AML-193 (cell line): ENCODE measurements at places on chromosomes 3 and 15.

- DNase-seq: no peak
Observed at GRCh38 chr15:81962482-81962881, 83.3 kb downstream of the MEX3B start.

- no peak for DNase-seq
Observed at GRCh38 chr15:39130556-39131379, 450.1 kb upstream of the THBS1 start.

DNA sequence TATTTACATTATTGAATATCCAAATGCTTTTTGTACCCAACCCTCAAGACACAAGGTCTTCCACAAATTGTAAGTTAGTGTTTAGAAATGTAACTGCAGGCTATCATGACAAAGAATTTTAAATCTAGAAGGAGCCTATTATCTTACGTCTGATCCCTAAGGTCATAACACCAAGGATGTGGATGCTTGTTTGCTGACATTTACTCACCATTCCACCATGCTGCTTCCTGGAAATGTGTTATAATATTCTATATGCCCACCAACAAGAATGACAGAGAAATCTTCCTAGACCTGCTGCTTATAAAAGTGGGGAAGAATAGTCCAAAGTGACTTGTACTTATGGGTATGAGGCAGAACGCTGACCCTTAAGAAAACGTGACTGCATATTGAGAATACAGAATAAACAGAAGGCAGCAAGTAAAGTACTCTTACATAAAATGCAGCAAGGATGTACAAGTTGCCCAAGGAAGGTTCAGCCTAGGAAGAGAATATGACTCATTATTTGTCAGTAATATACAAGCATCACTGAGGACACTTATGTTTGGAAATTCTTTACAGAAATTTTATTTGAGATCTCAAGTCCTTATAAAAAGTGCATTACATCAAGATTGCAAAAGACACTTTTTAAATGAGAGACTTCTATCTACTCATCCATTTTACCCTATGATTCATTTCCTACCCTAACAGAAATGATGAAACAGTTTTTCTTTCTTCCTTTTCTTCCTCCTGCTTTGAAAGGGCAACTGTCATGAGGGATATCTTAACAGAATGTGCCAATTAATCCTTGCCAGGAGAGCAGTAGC is 59.6 kb downstream of the ESYT3 start:
- peak; percentile 93 for DNase-seq

DNA sequence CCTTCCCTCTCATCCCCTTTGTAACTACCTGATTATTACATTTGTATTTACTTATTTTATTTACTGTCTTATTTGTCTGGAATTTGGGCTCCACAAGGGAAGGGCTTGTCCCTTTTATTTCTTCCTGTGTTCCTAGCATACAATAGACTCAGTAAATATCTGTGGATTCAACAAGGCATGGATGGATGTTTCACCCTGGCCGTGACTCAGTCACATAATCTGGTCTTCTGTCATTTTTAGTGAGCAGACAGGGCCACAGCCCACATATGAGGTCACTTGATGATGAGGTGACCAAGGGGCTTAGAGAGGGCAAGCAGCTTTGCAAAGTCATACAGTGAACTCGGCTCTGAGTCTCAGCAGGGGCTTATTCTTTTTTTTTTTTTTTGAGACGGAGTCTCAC is 7.8 kb upstream of the DAG1 start:
- DNase-seq: no peak

DNA sequence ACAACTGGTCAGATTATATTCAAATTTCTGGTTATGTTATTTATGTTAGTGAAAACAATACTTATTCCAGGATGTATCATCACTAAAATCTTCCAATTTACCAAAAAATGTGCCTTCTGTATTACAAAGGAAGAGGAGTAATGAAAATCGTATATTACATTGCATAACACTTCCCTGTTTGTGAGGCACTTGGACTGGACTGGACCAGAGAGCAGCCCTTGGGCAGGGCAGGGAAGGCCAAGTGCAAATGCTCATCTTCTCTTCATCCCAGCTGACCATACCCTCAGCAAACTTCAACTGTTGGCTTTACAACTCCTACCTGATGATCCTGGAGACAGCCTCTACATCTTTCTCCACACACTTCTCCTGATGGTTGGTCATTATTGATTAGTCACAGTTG is 285.7 kb upstream of the MME start:
- no peak for DNase-seq

DNA sequence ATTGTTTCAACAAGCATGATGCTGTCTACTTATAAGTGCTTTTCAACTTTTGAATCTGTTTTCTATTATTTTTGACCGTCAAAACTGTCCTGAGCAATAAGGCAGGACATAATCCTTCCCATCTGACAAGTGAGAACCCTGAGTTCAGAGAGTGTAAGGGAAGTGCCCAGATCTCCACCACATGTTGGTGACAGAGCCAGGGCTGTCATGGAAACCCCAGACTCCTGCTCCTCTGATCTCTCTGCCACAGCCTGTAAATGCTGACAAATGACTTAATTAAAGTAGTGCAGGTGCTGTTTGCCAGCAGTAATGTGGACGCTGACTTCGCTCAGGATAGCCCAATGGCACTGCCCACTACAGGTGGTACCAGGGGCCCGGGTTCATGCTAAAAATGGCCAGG is 40.3 kb downstream of the SPSB4 start:
- DNase-seq: no peak

- no peak for DNase-seq
Observed at GRCh38 chr15:54638666-54639065, 558.1 kb downstream of the RSL24D1 start.

DNA sequence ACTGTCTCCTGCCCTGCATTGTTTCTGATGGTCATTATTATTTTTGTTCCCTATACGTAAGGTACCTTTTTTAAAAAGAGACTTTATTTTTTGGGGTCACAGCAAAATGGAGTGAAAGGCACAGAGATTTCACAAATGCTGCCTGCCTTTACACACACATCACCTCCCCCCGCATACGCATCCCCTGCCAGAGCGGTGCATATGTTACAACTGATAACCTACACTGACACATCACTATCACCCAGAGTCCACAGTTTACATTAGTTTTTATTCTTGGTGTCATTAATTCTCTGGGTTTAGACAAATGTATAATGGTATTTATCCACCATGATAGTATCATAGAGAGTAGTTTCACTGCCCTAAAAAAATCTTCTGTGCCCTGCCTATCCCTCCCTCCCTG is 43.6 kb upstream of the KLF13 start:
- DNase-seq: no peak

GRCh38 chr15:34791701-34792100 is 3.6 kb downstream of the ACTC1 start:
- no peak for DNase-seq

DNA sequence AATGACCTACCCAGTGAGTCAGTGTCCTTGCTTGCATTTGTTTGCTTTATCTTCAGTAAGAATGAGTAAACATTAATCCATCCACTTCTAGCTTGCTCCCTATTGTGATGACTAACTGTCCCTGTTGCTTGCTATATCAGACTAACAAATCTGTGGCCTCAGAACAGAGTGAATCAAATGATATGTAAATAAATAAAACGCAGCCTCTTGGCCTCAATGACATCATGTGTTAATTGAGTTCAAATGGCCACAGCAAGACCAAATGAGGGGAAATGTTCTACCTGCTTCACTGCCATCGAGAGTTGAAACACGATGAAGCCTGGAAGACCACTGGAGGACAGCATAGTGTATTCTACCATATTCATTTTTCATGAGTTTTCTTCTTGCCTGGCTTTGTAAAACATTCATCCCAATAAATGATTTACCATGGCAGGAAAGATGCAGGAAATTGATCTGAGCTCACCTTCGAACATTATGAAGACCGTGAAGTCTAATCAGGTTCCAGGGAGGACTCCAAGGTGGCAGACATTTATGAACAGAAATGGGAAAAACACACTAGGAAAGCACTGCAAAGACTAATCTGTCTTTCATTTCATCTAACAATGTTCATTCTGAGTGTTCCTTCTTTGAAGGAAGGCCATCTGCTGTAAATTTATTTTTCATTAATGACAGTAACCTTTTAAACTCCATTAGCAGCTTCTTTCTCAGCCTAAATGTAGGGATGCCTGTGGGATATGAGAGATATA is 1144.5 kb downstream of the TUSC7 start:
- DNase-seq: no peak

DNA sequence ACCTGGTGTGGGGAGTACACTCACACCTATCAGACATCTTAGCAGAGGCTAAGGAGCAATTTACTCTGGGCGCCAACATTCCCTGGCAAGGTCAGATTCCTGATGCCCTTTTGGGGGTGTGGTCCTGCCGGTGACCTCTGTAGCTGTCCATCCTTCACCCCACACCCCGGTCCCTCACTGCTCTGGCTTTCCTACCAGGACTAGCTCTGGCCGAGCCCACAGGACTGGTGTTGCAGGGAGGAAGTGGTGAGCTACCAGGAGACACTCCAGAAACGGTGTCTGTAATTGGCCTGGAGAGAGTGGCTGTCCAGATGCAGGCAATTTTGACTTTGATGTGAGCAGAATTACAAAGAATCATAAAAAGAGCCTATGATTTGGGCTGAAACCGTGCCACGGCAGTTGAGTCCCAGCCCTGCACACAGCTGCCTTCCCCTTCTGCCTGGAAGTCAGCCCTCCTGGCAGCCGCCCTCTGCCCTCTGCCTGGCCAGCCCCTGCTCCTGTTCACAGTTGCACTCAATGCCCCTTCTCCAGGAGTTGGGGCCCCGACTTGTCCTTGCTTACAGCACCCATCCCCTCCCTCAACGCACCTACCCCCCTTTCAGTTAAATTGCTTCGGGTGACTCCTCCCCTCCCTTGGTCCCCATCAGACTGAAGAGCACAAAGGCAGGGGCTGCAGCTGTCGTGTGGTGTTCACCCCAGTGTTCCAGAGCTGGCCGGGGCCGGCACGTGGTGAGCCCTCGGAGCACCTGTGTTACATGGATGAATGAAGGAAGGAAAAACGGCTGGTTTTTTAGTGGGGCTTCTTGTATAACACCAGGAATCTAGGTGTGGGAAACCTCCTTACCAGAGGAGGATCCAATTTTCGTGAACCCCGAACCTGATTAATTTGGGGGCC is 80.2 kb upstream of the TPM1 start:
- no peak for DNase-seq

- no peak for DNase-seq
Observed at GRCh38 chr3:127646501-127647046, 17.6 kb downstream of the PODXL2 start.

- no peak for DNase-seq
Observed at GRCh38 chr3:112115806-112116383, 17.2 kb downstream of the GCSAM start.

DNA sequence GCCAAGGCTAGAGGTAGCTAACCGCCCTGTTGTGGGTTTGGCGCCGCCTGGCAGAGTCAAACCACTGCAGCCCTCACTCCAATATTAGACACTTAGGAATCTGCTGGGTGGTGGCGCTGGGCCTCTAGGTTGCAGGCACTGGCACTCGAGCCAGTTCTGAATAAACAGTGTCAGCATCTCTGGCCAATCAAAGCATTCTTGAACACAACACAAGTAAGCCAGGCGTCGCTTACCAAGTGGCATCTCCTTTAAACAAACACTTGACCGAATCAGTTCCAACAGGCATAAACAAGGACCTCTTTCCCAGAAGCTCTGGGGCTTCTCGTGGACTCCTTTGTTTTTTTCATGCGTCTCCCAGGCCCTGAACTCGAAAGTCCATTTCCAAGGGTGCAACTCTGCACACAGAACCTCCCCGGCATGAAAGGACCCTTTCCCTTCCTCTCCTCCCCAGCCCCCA is 82.3 kb downstream of the LRIG1 start:
- DNase-seq: no peak

GRCh38 chr15:87047203-87047965 is 967.7 kb downstream of the AGBL1 start:
- no peak for DNase-seq

DNA sequence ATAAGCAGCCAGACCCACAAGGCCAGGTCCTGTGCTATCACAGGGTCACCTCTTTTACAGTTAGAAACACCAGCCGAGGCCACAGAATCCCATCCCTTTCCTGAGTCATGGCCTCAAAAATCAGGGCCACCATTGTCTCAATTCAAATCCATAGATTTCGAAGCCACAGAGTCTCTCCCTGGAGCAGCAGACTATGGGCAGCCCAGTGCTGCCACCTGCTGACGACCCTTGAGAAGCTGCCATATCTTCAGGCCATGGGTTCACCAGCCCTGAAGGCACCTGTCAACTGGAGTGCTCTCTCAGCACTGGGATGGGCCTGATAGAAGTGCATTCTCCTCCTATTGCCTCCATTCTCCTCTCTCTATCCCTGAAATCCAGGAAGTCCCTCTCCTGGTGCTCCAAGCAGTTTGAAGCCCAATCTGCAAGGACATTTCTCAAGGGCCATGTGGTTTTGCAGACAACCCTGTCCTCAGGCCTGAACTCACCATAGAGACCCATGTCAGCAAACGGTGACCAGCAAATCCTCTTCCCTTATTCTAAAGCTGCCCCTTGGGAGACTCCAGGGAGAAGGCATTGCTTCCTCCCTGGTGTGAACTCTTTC is 39.6 kb downstream of the TGM4 start:
- peak; percentile 73 for DNase-seq

GRCh38 chr3:155420406-155420805 is 126.9 kb upstream of the STRIT1 start:
- no peak for DNase-seq

DNA sequence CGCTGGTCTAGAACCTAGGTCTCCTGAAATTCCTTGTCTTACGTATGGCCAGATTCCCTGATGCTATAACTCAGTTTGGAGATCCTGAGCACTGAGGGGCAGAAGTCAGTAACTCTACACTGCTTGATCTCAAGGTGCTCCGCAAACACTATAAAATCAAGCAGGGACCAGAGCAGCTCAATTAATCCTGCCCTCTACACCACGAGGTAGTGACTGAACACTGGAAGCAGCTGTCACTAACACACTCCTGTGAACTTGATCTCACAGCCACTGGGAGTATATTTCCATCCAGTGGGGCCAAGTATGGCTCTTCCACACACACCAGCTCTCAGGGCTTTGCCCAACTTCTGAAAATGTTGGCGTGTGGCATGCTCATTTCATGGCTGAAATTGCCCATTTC is 51.0 kb downstream of the EDEM1 start:
- DNase-seq: no peak

GRCh38 chr15:52281085-52282035 is 14.2 kb downstream of the MYO5C start:
- no peak for DNase-seq

DNA sequence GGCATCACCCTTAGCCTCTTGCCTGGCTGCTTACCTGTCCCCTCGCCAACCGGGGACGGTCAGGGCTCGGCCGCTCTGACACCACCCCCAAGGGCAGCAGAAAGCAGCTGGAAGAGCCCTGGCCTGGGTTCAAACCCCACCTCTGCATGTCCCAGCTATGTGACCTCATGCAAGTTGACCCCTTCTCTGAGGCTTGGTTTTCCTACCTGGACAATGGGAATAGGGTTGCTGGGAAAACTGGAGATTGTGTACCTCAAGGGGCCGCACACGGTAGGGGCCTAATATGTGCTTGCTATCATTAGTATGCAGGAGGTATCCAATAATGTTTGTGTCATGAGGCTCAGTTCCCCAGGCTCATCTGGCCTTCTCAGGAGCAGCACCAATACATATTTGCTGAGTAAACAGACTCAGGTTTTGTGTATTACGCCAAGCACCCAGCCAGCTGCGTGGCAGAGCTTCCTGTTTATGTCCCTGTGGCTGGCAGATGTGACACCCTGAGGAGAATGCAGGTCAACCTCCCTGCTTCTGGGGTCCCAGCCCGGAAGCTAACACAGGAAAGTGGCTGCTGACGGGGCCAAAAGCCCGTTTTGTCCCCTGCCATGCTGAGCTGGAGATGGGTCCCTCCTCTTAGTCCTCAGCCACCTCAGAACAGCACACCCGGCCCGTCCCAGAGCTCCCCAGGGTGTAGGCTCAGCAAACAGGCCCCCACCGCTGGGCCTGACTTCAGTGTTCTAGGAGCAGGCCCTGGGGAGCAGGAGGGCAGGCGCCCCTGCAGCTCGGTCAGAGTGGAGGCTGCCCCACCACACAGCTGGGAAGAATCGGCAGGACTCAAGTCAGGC is 29.7 kb downstream of the PLXND1 start:
- DNase-seq: peak; percentile 35
